Ovary (tissue), 10 donors: ENCODE measurements at places on chromosomes 7 and 10. TPM values are rescaled to one million over a fixed set of nuclear protein-coding genes. Genes with fewer than 3 reads are reported as not detected.

GRCh38 chr7:120486164-120486563, 213.2 kb downstream of the KCND2 start:
- DNase-seq, result no peak

Gene GLUD1
- 129 TPM for total RNA-seq

DNA sequence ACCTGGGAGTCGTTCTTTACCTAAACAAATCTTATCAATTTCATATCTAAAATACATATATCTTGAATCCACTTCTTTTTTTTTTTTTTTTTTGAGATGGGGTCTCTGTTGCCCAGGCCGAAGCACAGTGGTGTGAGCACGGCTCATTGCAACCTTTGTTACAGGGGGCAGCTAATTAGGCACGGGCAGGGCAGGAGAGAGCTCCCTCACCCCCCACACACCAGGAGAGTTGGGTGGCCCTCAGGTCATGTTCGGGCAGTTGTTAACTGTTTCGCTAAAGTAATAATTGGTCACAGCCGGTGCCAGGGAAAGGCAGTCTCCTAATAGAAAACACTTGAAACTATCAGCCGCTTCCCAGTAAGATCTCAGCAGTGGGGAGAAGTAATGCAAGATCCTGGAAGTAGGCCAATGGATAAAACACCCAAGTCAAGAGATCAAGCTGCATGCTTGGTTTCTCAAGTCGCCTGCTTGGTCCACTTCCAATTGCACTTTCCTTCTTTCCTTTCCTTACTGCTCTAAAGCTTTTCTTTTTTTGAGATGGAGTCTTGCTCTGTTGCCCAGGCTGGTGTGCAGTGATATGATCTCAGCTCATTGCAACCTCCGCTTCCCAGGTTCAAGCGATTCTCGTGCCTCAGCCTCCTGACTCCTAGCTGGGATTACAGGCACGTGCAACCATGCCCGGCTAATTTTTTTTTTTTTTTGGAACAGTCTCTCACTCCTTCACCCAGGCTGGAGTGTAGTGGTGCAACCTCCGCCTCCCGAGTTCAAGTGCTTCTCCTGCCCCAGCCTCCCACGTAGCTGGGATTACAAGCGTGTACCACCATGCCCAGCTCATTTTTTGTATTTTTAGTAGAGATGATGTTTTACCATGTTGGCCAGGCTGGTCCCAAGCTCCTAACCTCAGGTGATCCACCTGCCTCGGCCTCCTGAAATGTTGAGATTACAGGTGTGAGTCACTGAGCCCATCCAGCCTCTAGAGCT, 21.3 kb upstream of the EFCAB10 start:
- no peak for DNase-seq

Gene STARD3NL
- 37.7 TPM for total RNA-seq

- DNase-seq, result peak; percentile 16
Observed at GRCh38 chr7:115477193-115477651, 553.3 kb downstream of the TFEC start.
